ENCODE measurements at places on chromosomes 7 and 10.

- DNase-seq, result peak; percentile 48
These were observed 142.0 kb downstream of the ARID5B start for GRCh38 chr10:62043421-62044021.

GRCh38 chr7:99752356-99752755 is 17.4 kb upstream of the CYP3A7 start:
- DNase-seq, result no peak

DNA sequence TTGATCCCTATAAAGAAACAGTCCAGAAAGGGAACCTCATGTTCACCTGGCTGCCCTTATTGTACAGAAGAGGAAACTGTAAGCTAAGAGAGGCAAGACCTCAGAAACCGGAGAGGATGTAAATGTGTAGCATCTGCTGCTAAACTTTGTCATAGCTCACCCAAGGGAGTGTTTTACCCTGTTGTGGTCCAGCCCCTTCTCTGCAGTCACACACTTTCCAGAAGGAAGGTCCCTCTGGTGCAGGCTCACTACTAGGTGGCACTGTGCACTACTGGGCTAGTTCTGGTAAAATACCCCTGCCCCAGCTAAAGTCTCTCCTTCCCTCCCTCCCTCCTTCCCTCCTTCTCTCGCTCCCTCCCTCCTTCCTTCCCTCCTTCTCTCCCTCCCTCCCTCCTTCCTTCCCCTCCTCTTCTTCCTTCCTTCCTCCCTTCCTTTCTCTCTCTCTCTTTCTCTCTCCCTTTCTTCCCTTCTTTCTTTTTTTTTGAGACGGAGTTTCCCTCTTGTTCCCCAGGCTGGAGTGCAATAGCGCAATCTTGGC is 42.5 kb upstream of the LCOR start:
- no peak for DNase-seq

DNA sequence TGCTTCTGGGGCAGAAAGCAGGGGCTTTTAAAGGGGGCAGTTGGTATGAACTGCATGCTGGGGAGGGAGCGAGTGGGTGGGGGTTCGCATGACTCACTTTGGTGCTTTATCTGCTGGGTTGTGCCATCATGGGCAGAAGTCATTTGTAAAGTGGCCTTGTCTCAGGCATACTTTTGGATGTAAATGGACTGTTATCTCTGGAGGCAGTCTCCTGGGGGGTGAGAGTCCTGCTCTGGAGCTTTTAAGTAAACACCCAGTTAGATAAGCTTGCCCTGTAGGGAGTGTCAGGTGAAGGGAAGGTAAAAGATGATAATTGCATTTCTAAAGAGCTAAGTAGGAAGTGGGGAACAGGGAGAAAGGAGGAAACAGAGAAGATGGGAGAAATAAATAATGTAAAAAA is 1.6 kb upstream of the GSTO1 start:
- no peak for DNase-seq

GRCh38 chr7:23294549-23295400 is 4.4 kb upstream of the MALSU1 start:
- DNase-seq, result no peak

- no peak for DNase-seq
These were observed 4.6 kb downstream of the OAT start for GRCh38 chr10:124414076-124414475.
